ENCODE measurements at places on chromosomes 5 and 9. TPM values are rescaled to one million over a fixed set of nuclear protein-coding genes. Genes with fewer than 3 reads are reported as not detected.

The FOXD4L4 gene
- total RNA-seq = 0.69 TPM

The PAEP gene
- not detected for total RNA-seq

GRCh38 chr9:88303721-88304451, 84.4 kb upstream of the SPIN1 start:
- H3K36me3 ChIP-seq = no peaks in the 10 kb centered on the region
- H3K27ac ChIP-seq = no peak overlapping the region
- no peak overlapping the region for H3K4me3 ChIP-seq
- H3K4me1 ChIP-seq = no peaks in the 10 kb centered on the region
- DNase-seq = no peak

DNA sequence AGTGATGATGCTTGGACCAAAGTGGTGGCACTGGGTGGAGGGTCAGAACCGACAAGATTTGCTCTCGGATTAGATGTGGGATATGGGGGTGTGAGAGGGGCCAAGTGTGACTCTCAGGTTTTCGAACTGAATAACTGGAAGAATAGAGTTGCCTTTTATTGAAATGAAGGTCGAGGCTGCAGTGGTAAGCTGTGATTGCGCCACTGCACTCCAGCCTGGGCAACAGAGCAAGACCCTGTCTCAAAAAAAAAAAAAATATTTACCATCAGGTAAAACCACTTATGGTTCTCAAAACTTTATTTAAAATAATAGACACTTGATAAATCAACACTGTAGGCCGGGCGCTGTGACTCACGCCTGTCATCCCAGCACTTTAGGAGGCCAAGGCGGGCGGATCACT, 27.2 kb downstream of the EXOSC2 start:
- no peaks in the 10 kb centered on the region for H3K36me3 ChIP-seq
- peaks cover 9% of the 10 kb centered on the region for H3K4me1 ChIP-seq
- DNase-seq = no peak
- no peak overlapping the region for H3K27ac ChIP-seq
- no peaks in the 10 kb centered on the region for H3K27me3 ChIP-seq
- H3K4me3 ChIP-seq = no peak overlapping the region

GRCh38 chr5:459562-460272, 16.7 kb downstream of the EXOC3 start:
- H3K27ac ChIP-seq = no peak overlapping the region
- no peak for DNase-seq
- no peaks in the 10 kb centered on the region for H3K27me3 ChIP-seq
- H3K36me3 ChIP-seq = peaks cover 52% of the 10 kb centered on the region
- H3K4me3 ChIP-seq = no peak overlapping the region

DNA sequence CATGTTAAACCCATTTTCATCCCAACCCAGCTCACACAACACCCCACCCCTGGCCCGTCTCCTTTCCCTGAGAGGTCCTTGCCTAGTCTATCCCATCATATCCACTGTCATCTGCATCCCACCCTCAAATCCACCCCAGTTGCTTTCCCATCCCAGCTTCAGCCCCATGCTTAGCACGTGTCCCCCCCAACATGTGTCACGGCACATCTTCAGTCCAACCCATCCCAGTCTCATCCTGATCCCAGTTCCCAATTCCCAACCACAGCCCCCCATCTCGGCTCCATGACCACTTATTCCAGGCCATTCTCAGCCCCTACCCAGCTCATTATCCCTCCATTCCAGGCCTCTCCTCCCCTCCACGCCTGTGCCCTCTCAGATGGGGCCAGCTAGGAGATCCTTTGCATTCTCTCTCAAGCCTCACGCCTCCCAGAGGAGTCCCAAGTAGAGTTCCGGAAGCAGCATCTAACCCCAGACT, 605 bp upstream of the DBN1 start:
- H3K4me1 ChIP-seq = peaks cover 5% of the 10 kb centered on the region
- H3K4me3 ChIP-seq = no peak overlapping the region
- H3K27ac ChIP-seq = no peak overlapping the region
- no peak for DNase-seq
- H3K36me3 ChIP-seq = no peaks in the 10 kb centered on the region
- H3K27me3 ChIP-seq = peaks cover 3% of the 10 kb centered on the region
